AG20443 (cell line): ENCODE measurements at places on chromosomes 5 and 9.

- no peak for DNase-seq
Observed at GRCh38 chr5:39433848-39434247, 9.1 kb upstream of the DAB2 start.

DNA sequence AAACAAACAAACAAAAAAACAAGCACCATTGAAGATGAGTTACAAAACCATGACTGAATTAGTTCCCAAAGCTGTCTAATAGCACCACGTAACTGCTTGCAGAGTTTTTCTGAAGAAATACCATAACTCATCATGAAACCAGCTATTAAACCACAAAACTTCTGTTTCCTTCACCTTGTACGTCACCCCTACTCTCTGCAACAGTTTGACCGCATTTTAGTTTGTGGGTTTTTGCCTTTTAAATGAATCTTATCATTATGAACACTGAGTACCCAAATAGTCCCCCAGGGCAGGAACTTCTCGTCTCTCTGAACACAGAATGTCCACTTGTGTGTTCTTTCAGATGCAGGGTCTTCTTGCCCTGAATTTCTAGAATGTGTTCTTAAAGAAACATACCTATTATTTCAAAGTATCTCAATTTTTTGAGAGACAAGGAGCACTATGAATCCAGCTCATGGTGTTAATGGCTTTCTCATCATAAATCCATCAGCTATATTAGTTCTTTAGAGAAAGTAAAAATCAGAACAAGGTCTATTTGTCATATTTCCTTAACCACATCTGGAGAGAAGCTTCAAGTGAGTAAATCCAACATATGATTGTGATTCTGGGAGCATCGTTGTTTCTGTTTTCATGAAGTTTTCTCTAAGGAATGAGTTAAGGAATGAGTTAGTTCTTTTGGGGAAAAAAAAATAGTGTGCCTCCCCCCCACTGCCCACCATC is 210.6 kb downstream of the AUH start:
- peak; percentile 80 for DNase-seq

DNA sequence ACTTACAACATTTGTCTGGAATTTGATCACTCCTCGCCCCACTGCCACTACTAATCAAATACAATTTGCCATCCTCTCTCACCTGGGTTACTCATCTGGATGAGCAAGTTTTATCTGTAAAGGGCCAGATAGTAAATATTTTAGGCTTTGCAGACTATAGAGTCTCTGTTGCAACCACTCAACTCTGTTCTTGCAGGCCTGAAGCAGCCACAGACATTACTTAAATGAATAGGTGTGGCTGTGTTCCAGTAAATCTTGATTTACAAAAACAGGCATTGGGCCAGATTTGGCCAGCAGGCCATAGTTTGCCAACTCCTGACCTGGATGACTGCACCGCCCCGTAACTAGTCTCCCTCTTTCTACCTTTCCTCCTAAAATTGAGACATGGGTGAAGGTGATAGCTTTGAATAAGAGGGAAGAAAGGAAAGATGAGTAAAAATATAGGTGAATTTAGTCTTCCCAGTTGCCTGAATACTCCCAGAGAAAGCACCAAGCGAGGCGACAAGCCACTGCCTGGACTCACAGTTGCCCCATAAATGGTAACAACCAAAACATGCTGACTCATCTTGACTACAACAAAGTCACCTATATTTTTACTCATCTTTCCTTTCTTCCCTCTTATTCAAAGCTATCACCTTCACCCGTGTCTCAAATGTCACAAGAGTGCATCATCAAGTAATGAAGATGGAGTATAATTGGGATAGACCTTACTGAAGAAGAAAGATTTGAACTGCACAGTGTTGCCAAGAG is 32.5 kb upstream of the SCAMP1 start:
- DNase-seq, result no peak

DNA sequence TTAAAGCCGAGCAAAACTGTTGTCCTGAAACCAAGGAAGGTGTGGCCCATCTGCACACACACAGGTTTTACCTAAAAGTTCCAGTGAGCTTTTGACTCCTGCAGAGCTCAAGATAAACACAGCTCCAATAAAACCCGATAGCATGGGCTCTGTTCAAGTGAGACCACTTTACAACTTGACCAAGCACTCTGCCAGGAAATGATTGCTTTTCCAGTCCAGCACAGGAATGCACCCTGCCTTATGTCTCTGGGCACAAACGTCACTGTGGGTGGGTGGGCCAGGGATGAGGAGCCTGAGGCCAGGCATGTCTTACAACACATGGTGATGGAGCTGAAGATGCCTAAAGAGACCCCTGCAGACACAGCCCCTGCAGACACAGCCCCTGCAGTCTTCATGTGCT is 115.3 kb downstream of the ROR2 start:
- DNase-seq, result no peak

DNA sequence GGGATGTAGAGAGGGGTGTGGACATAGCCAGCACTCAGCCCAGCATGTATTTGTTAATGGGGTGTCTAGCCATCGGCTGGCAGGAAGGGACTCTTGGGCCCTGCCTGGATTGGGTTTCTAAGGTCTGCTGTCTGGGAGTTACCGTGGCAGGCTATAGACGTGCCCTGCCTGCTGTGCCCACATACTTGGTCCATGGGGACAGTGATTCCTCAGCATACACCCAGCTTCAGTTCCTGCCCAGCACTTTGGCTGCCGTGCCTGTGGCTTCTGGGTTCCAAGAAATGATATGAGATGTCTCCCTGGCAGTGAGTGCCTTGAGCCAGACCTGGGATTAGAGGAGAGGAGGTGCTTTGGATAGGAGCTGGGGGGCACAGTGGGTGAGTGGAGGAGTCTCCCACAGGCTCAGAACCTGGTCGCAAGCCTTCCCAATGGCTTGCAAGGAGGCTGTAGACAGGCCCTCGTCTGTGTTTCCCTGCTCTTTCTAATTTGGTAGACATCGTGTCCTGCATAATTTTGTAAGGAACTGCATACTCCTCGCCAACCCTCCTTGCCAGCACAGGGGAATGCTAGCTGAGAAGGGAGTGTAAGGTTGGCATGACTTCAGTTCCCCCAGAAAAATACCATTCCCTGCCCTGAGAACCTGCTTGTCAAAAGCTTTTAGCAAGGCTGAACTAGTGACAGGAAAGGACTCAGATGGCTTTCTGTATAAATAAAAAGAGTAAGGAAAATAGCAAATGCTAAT is 287.9 kb downstream of the ZSWIM6 start:
- DNase-seq, result no peak

DNA sequence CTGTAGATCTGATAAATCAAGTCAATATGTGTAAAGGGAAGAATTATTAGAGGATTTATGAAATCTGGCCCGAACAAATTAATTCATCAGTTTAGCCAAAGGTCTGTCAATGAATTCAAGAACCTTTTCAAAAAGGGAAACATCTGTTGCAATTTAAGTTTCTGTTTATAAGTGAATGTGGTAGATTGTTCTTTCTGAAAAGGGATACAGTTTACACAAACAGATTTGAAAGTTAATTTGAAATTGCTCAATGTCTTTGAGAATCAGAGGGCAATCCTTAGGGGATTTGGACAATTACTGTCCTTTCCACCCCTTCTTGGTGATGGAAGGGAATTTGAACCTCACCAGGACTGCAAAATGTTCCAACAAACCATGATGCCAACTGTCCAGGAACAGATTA is 29.7 kb upstream of the ERCC6L2 start:
- DNase-seq, result no peak

DNA sequence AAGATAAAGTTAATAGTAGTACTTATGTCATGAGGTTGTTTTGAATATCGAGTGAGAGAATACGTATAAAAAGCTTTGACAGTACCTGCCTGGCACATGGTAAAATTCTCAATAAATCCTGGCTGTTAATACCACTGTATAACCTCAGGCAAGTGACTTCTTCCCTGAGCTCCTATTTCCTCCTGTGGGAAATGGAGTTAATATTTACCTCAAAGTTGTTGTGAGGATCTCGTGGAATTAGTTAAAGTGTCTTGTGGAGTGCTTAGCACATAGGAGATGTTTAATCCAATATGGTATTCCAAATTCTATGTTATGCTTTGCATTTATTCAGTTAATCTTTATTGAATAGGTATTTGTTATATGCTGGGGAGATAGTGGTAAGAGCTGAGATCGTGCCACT is 18.5 kb downstream of the FOCAD start:
- DNase-seq, result no peak

- no peak for DNase-seq
Observed at GRCh38 chr9:137920753-137921152, 43.2 kb downstream of the CACNA1B start.

GRCh38 chr5:1014346-1014745 is 5.7 kb downstream of the NKD2 start:
- DNase-seq, result no peak

- DNase-seq, result no peak
Observed at GRCh38 chr5:52743012-52743411, 44.7 kb upstream of the ITGA1 start.

GRCh38 chr5:150017226-150018005 is 16.9 kb downstream of the HMGXB3 start:
- no peak for DNase-seq

DNA sequence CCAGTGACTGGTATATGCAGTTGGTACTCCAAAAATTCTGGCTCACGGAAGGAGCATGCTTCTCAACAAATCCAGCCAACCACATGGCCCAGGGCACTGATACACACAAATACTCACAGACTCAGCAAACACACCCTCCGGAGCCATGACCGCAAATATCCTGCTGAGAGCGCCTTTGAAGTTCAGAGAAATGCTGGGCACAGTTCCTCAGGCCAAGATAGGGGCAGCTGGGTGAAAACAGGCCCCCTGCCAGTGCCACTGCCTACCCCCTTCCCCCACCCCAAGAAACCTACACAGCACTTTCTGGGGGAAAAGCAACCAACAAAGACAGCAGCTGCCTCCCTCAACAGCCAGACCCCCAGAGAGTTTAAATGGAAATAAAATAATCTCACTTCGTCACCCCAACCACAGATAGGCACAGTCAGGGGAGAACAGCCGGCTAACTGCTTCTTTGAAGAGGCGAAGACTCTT is 120.0 kb downstream of the C5orf15 start:
- DNase-seq, result no peak

DNA sequence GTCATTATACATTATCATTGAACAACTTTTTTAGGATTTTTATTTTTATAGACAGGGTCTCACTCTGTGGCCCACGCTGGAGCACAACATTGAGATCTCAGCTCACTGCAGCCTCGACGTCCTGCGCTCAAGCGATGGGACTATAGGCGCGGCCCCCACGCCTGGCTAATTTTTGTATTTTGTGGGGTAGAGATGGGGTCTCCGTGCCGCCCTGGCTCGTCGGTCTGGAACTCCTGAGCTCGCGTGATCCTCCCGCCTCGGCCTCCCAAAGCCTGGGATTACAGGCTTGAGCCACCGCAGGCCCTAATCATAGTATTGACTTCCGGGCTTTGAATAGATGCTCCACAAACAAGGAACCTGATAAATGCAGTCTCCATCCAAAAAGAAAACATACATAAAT is 1.4 kb upstream of the EDF1 start:
- DNase-seq, result no peak

GRCh38 chr5:72453246-72453775 is 53.9 kb downstream of the ZNF366 start:
- peak; percentile 31 for DNase-seq

DNA sequence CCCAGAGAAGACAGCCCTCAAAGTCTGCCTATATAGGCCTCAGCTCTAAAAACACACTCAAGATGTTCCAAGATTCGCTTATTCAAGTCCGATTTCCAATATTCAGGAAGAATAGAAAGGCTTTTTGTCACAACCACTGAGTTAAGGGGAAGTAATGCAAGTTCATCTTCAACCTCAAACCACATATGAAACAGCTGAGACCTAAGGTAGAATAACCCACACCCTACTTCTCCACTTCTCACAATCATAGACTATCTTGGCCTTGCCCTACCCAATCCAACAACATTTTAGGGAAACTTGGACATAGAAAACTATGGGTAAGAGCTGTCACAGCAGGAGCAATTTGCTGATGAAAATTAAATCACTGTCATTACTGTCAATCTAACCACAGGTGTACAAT is 152.0 kb upstream of the LRRTM2 start:
- DNase-seq, result no peak

GRCh38 chr5:66697796-66698564 is 101.8 kb downstream of the MAST4 start:
- DNase-seq, result no peak

DNA sequence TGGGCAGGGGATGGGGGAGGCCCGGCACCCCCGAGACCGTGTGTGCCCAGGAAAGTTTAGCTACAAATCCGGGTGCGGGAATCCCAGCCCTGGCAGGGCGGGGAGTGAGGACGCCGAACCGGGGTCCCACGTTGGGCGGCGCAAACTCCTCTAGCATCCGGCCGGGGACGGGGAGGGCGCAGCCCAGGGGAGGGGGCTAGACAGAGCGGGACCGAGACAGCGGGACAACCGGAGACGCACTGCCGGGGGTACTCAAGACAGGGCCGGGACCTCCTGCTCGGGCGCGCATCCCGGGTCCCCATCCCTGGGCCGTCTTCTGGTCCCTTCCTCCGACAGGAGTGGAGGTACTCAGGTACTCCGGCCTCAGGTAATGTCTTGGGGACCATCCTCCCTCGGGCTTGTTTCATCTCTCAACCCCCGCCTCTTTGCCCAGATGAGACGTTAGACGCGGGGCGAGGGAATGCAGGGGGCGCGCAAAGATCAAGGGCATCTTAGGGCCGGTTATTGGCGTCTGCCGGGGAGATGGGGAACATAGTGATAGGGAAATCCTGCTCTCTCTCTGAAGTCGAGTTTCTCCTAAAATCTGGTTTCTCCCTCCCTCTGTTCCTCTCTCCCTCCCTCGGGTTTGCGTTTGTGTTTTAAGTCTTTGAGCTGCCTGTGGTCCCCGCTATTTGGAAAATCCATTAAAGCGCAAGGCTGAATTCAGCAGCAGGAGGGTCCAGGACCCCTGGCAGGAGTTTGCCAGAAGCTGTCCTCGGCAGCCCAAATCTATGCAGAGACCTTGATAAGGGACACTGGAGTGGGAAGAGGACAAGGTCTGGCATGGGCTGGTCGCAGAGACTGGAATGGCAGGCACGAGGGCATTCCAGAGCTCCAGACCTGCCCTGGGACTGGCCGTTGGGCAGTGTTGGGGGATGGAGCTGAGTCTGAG is 815 bp downstream of the PDZD2 start:
- no peak for DNase-seq

DNA sequence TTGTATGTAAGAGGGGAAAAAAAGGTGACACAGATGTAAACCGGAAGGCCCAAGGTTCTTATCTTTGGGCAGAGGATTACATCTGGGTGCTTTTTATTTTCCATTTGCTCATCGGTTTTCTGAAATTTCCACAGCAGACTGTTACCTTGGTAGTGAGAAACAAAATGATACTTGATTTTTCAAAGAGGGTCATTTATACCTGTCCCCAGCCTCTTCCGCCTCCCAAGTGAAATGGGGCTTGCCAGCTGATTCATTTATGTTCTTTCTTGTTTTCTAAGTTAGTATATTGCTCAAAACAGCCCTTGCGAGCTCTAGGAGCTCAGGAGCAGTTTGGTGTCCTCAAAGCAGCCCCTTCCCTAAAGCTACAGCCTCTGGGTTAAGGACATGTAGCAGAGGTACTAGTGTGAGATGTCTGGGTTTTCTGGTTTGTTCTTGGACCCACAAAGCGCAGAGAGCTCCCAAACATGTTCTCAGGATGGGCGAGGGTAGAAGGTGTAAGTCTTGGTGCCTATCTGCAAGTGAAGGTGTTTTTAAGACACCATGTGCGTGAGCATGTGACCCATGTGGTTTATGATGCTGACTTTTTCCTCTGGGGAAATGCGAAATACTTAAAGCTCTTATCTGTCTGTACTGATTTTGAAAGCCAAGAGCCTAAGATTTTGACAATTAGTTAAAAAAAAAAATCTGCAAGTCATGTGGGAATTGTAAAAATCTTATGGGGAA is 38.3 kb downstream of the DAPK1 start:
- DNase-seq, result no peak
